Peyer's patch (tissue), 4 donors: ENCODE measurements at places on chromosomes 16 and 17. TPM values are rescaled to one million over a fixed set of nuclear protein-coding genes. Genes with fewer than 3 reads are reported as not detected.

GRCh38 chr17:82846061-82846691 is 6.4 kb upstream of the ZNF750 start:
- no peak for DNase-seq

GRCh38 chr17:51056813-51057510 is 63.7 kb downstream of the SPAG9 start:
- DNase-seq = no peak

The IL21R gene
- total RNA-seq = not detected

The C17orf50 gene
- total RNA-seq = not detected
